Activated effector memory CD4-positive, alpha-beta T cell treated with anti-CD3 and anti-CD28 coated beads, Interleukin-2, amount 50 U/mL, for 16 hours (primary cell): ENCODE measurements at places on chromosomes 3 and 15.

- DNase-seq: no peak
Measured at GRCh38 chr15:94240480-94240879, 9.1 kb downstream of the MCTP2 start.

DNA sequence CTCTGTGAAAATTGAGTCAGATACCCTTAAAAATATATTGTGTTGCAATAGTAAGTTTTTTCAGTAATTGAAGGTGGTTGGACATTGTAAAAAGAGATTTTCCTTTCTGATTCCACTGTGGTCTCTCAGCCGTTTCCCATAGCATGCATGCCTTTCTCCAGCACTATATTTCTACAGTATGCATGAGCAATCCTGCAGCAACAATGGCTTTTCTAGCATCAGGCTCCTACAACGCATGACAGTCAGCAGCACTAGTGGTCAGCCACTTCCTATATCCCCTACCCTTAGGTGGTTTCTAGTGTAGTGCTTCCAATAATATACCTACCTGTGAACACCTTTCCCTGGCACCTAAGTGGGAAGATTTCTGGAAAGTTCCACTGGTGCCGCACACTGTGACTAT lies 55.4 kb upstream of the SNRPN start:
- no peak for DNase-seq

DNA sequence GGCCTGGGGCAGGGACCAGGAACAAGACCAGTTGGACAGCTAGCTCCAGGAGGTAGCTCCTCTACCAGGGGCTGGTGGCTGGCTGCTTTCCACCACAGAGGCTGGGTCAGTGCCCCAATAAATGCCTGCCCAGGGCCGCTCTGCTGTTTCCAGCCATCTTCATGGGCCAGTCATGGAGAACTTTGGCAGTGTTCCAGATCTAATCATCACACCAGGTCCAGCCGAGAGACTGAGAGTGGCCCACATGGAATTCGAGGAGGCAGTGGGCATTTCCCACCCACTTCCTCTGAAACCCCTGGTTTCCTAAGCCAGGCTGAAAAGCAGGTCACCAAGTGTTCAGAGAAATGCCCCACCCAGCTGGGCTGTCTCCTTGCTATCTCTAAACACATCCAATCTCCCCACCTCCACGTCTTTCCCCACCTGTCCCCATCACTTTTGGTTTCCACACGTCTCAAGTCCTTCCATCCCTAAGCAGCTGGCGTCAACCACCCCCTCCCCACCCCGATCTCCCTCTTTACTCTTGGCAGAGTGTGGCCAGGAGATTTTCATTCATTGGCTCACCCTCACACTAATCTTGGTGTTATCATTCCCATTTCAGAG lies 190.0 kb upstream of the LINGO1 start:
- no peak for DNase-seq

DNA sequence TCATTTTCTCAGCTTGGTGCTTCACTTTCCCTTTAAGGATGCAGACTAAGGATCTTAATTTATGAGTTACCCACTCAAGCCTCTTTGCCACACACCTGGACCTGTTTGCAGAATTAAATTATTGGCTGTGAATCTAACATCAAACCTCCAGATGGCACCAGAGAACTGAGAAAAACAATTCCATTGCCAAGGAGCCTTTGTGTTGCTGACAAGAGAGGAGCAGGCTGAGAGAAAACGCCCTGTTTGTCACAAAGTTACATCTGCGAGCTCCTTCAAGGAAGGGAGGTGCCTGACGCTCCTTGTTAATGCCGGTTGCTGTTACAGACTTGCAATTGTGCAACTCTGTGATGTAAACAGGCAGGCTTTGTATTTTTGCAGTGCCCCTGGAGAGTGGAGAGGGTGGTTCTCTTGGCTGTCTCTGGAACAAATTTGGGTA lies 36.3 kb upstream of the TMC3 start:
- DNase-seq: no peak

DNA sequence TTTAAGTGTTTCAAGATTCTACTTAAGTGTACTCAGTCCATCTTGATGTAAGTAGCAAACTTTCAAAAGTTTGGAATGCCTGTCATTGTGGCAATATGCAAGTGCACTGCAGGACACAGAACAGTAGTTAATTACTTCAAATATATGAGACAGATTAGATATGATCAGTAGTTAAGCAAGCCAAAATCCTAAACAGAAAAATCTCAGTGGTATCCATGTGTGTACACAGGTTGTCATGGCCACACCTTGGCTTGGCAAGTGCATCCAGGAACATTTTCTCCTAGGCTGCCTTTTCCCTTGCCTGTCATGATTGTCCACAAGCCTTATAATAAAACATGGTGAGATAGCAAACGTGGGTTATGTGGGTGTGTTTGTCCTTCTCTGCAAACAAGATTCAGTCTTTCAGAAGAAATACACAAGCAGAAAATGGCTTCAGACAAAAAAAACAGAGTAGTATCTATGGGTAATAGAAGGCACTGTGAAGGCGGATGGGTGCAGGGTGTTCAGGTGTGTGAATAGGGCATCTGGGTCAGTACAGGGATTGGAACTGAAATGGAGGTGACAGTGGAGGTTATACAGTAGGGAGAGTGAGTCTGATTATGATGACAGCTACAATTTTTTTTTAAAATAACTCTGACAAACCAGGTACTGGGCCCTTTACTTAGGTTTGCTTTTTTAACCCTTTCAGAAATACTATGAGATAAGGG lies 229.0 kb upstream of the LRIG1 start:
- DNase-seq: no peak

DNA sequence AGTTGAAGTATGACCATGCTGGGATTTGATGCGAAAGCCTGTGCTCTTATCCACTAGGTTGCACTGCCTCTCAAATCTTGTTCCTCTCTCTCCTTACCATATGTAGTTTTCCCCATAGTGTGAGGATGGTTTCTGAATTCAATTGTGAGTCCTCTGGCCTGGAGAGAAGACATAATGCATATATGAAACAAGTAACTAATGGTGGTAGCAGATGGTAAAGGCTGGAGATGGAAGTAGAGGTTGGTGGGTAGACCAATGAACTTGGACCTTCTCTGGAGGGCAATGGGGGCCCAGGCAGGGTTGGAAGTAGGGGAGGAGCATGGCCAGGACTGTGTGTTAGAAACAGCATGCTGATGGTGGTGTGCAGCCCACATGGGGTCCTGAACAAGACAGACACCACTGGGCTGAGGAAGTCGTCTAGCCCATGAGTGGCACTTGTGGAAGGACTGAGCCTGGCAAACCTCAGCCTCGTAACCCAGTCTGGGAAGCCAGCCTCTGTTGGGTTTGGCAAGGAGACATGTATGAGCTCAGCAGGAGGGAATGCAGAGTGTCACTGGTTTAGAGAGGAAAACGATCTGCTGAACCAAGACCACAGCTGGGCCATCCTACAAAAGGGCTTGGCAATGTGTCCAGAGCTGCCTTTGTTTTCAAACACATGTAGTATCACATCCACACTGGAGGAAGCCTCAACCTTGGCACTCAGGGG lies 18.5 kb upstream of the LMCD1 start:
- no peak for DNase-seq

DNA sequence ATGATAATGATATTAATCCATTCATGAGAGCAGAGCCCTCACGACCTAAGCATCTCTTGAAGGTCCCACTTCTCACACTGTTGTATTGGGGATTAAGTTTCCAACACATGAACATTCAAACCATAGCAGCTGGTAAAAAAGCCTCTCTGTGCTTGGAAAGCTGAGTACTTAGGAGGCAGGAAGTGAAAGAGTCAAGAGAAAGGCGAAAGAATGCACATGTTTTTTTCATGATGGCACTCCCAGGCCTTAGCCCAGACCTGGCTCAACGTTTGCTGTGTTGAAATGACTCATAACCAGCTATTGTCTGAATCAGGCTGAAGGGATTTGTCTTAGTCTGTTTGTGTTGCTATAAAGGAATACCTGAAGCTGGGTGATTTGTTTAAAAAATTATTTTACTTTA lies 84.4 kb upstream of the RGMA start:
- no peak for DNase-seq

- peak; percentile 89 for DNase-seq
Measured at GRCh38 chr15:48975472-48976419, 12.0 kb upstream of the SHC4 start.

DNA sequence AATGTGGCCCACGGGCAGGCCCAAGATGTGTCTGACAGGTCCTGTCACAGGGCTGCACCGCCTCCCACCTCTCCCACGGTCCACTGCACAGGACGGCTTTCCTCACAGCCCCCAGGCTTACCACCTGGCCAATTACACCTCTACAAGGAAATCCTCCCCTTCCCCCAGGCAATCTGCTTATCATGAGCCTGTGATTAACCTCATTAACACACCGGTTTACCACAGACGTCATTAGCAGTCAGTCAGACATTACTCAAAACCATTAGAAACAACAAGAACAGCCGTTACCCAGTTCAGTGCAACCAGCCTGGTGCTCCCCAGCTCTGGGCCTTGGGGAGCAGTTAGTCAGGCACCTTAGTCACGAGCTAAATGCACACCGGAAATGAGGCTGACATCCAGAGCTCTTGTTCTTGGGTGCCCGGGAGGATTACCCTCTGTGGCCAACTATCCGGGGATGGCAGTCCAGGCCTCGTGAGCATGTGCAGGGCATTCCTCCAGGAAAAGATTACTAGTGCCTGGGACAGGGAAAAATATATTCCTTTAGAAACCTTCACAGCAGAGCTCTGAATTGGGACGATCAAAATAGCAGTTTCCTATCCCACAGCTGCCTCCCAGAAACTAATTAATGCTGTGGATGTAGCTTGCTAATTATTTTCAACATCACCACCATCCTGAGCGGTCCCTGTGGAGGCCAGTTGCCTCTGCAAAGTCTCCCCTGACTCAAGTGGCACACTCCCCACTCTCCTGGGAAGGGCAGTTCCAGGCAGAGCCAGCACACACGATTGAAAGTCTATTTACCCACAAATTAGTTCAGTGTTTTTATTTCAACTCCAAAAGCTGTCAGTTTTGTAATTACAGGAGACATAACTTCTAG lies 117.4 kb upstream of the ZBED2 start:
- DNase-seq: no peak

DNA sequence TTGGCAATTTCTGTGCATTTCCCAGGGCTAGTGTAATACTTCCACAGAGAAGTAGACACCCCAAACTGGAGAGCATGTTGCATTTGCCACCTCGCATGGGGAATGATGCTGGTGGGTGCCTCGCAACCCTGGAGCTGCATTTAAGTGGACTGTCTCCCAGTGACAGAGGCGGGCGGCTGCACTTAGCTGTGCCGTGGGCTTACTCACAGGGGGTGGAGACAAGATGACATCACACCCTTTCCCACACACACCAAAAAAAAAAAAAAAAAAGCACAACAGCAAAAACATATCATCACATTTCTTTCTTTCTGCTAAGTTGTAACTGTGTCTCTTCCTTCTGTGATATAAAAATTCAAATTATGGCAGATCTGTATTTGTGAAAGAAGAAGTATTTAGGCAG lies at the start of gene ABI3BP:
Gene ABI3BP, minus strand, starts transcription at position 113 of the 400 bp plus-strand sequence. Its CDS starts 37 bp downstream, at position 76.
- DNase-seq: no peak

DNA sequence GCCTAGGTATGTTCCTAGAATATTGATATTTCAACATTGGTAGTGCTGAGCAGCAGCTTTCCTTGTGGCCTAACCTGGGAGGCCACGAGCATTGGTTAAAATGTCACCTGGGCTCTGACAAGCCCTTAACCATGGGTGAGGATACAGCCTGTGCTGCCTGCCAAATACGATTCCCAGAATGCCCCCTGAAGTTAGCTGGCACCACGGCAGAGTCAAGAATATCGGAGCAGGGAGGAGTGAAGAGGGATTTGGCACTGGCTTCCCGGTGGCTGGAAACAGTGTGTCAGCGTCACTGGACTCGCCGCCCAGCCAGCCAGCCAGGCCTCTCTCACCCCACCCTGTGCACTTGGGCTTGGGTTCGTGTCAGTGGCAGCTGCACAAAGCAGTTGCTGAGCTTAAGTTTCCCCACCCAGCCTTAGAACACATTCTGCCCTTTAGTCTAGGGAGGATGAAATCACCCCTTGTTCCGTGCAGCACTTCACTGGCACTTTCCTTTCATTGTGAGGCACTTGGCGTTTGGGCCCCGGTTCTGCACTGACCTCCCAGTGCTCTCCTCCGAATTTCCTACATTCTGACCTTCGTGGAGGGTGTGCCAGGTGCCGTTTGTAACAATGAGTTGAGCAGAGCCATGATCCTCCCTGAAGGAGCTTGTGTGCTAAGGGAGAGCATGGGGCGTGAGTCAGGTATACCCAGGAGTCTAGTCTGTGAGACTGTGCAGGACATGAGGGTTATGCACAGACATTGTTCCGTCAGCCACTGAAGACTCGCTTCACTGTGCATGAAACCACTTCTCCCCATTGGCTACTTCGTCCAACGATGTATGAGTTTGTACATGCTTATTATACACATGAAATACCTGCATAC lies 152.8 kb upstream of the BHLHE40 start:
- no peak for DNase-seq
